A549 (cell line): ENCODE measurements at places on chromosomes 16 and 17. TPM values are rescaled to one million over a fixed set of nuclear protein-coding genes. Genes with fewer than 3 reads are reported as not detected.

DNA sequence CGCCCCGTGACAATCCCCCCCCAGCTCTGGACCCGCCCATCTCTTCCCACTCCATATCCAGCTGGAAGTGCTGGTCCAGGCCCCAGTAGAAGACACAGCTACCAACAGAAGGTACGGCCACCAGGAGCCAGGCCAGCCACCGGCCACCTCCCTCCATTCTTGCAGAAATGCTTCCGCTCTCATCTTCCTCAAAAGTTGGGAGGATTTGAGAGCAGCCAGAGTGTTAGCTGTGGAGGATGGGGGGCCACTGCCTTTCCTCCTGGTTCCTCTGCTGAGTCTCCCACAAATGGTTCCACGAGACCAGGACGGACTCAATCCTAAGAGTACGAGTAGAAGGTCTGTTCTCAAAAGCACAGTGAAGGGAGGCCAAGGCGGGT lies 78.3 kb downstream of the GAS7 start:
- DNase-seq = no peak

The RAB40C gene
- 8.1 to 9.7 TPM (median 8.5 TPM) in 3 replicates for polyA plus RNA-seq

DNA sequence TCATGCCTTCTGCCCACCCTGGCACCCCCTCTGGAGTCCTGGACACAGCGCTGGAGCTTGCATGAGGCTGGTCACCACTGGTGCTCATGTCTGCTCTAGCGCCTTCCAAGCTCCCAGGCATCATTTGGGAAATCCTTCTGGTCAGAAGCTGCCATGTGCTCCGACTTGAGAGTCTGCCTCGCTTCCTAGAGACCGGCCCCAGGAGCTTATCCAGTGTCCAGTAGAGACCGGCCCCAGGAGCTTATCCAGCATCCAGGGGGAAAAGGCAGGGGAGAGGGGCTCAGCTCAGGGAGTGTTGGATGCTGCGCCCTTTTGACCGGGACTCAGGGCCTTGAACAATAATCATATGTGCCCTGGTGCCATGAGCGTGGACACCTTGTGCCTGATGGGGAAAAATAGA lies 106.3 kb downstream of the RAP1GAP2 start:
- DNase-seq = no peak

GRCh38 chr17:80106751-80107150 lies 5.4 kb downstream of the GAA start:
- DNase-seq = no peak

The RHBDF1 gene
- 17.5 to 20.5 TPM (median 19.2 TPM) in 3 replicates for polyA plus RNA-seq
